Adrenal gland (tissue), 19 donors: ENCODE measurements at places on chromosomes 1 and 21.
A peak's percentile ranks its signal among the peaks of the same experiment; 100 is the strongest.

DNA sequence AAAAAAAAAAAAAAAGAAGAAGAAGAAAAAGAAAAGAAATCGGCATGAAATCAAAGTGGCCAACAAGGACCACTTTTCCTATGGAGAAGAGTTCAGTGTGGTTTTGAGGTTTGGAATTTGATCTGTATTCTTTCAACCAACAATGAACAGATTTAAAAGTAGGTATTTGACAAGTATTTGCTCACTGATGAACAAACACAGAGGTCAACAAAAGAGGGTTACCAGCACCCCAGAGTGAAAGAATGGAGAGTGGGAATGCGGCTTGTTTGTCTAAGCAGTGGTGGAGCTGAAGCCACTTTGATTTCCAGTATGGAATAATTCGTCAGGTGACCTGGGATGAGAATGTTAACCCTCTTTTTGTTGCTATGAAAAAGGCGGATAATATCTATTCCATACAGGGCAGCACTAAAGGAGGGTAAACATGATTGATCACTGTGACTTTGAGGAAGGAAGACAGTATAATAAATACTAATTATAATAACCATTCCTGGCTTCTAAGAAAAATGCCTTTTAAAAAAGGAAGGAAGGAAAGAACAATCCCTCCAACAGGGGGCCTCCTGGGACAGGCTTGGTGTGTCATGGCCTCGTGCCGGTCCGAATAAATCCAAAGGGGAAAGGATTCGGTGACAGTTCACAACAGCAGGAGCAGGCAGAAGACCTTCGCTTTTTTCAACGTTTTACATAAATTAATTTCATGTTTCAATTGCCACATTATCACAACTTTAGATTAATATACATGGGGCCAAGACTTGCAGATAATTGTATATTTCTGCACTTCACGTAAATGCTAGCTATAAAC lies 37.2 kb upstream of the SIM2 start:
- DNase-seq, result peak; percentile 58

DNA sequence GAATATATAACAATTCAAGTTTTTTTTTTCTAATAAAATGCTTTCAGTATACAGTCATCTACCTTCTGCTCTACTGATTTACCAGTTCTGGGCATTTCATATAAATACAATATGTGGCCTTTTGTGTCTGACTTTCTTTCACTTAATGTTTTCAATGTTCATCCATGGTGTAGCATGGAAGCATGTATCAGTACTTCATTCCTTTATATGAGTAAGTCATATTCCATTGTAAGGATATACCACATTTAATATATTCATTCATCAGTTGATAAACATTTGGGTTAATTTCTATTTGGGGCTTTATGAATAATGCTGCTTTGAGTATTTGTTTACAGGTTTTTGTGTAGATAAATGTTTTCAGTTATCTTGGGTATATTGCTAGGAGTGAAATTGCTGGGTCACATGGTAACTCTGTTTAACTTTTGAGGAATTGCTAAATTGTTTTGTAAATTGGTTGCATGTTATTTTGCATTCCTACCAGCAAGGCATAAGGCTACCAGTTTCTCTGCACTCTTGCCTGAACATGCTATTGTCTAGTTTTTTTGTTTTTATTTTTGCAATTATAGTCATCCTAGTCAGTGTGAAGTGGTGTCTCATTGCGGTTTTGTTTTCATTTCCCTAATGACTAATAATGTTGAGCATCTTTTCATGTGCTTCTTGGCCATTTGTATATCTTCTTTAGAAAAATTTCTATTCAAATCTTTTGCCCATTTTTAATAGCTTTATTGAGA lies 206.1 kb downstream of the TM2D1 start:
- DNase-seq, result no peak
- H3K36me3 ChIP-seq, result no peaks in the 10 kb centered on the region
- no peak overlapping the region for H3K27ac ChIP-seq
- no peaks in the 10 kb centered on the region for H3K4me1 ChIP-seq

DNA sequence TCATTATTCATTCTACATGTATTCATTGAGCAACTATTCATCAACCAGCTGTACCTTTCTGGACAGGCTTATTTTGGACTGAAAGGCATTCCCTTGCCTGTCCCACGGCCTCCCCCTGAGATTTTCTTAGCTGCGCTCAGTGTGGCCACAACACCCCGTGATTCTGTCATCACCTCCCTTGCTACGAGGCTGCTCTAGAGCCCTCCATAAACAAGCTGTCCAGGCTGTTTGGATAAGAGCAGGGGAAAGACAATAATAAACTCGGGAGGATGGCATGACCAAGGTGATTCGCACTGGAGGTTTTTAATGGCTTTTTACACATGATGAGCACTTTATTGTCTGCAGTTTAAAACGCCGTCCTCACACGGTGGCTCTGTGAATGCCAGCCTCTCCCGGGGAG lies 139.7 kb downstream of the ROR1 start:
- H3K27me3 ChIP-seq, result no peaks in the 10 kb centered on the region
- H3K4me1 ChIP-seq, result no peaks in the 10 kb centered on the region
- no peak overlapping the region for H3K4me3 ChIP-seq
- no peaks in the 10 kb centered on the region for H3K36me3 ChIP-seq

DNA sequence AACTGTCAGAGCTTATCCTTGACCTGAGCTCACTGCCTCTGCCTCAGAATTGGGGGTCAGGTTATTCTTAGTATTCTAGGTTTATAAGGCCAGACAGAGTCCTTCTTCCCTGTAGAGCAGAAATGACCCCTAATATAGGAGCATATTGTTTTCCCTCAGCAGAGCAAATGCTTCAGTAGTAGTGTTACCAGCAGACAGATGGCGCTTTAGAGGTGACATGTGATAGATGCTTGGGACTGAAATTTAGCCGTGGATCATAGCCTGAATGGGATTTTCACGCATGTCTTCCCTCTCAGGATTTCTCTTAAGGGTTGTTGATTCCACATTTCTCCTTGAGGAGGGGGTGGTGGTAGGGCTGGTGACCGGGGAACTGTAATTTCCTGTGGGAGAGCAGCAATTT lies 24.5 kb downstream of the ADARB1 start:
- H3K4me1 ChIP-seq, result peaks cover 5% of the 10 kb centered on the region
- H3K36me3 ChIP-seq, result no peaks in the 10 kb centered on the region
- no peak overlapping the region for H3K4me3 ChIP-seq
- H3K27me3 ChIP-seq, result no peaks in the 10 kb centered on the region

DNA sequence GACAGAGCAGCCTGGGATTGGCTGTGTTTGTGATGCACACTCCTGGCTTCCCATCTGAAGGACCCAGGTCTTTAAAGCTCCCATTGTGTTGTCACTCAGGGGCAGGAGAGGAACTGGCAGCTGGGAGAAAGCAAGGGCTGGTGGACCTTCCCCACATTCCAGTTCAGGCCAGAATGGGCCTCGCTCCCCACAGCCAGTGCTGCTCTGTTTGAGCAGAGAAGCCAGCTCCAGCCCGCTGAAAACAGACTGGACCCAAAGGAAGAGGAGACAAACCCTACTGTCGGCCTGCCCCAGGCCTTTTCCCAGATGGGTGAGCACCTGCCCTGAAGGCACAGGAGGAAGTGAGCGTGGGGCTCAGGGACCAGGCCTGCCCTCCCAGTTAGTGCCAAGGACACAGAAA lies 499.4 kb downstream of the NPHP4 start:
- no peak overlapping the region for H3K4me3 ChIP-seq
- H3K27ac ChIP-seq, result no peak overlapping the region
- no peaks in the 10 kb centered on the region for H3K4me1 ChIP-seq
- no peaks in the 10 kb centered on the region for H3K36me3 ChIP-seq

DNA sequence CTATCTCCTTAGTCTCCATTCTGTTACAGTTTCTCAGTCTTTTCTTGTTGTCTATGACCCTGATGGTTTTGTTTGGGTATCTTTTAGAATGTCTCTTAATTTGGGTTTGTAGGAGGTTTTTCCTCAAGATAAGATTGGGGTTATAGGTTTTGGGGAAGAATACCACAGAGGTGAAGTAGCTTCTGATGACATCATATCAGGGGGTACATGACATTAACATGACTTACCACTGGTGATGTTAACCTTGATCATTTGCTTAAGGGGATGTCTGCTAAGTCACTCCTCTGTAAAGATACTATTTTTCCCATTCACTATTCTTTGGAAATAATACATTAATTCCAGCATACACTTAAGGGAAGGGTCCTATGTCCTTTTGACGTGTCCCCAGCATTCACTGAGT lies 11.9 kb downstream of the RAVER2 start:
- DNase-seq, result no peak
- H3K4me3 ChIP-seq, result no peak overlapping the region
- H3K36me3 ChIP-seq, result no peaks in the 10 kb centered on the region
